GM12865 (cell line): ENCODE measurements at places on chromosomes 11 and 22.
A peak's percentile ranks its signal among the peaks of the same experiment; 100 is the strongest.

- DNase-seq, result no peak
Measured at GRCh38 chr11:79363861-79364378, 76.9 kb downstream of the TENM4 start.

DNA sequence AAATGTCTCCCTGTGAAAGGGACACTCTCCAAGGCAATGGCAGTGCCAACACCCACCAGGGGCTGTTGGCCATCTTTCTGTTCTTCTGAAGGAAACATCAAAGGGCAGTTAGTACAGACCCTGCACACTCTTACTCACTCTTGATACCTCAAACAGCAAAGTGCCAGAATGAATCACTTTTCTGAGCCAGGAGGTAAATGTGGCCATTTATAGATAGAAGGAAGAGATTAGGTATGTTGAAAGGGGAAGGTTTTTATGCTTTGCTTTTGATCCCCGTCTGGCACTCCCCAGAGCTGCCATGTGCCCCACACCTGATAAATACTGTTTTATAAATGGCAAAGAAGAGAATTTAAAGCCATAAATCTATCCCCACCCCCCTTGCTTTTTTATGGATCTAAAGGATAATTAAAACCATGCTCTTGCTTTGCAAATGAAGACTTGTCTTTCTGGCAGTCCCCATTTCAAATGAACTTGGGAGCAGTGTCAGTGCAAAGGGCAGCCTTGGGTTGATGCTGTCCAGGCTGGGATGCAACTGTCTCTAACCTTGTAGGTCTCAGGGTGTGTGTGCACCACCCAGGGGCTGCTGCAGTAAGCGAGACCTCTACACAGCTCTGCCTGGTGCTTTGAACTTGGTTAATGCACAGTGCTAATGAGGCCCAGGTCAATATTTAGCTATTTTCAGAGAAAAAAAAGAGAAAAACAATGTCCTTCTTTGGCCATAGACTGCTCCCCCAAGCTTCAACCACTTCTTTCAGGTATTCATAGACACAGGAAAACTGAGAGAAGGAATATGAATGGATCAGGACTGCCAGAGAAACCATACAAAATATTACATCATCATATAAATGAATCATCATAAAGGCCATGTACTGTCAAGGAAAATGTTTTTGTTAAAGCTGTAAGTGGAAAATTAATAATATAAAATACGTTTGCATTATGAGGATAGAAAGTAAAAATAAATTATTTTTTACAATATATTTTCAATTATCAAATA is 207.5 kb downstream of the ETS1 start:
- DNase-seq, result no peak

DNA sequence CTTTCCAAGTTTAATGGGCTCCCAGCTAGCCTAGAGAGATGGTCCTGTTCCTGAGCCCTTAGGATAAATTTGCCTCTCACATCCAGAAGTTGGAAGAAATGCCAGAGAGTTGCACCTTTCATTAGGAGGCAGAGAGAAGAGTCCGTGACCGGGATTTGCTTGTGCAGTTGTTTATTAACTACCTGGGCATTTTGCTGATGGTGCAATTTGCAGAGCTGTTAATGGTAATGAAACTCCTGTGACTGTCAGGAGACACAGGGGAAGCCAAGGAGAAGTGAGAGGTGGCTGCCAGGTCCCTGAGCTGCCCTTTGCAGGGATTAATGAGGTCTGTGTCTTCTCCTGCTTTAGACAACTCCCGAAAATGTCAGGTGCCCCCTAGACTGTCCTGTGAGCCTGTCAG is 69.1 kb upstream of the B3GAT1 start:
- no peak for DNase-seq

DNA sequence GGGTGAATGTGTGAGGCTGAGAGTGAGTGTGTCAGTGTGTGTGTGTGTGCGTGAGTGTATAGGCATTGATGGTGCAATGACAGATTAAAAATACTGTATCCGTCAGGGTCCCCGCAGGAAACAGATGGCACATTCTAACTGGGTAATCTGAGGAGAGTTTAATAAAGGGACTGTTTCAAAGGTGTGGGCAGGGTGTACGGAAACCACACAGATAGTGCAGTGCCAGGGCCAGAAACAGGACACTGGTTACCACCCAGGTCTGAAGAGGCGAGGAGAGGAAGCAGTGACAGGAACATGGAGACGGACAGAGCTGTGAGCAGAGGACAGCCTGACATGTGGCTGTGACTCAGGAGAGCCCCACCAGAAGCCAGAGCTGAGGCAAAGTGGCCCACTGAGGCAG is 16.5 kb downstream of the P2RX3 start:
- no peak for DNase-seq

GRCh38 chr11:11980200-11980599 is 28.2 kb downstream of the DKK3 start:
- no peak for DNase-seq

- DNase-seq, result no peak
Measured at GRCh38 chr11:70072861-70073755, 5.0 kb upstream of the ANO1 start.

DNA sequence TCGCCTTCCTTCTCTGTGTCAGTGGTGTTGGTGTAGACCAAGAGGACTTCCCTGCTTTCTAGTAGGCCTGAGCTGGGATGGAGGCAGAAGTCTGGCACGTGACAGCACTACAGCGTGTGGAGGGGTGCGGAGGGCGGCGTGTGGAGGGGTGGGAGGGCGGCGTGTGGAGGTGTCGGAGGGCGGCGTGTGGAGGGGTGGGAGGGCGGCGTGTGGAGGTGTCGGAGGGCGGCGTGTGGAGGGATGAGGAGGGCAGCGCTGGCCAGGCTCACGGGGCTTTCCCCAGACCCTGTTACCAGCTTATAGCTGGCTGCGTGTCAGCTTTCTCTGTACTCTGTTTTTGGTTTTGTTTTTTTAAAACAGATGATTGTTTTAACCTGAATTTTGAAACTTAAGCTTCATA is 45.7 kb upstream of the CTTN start:
- DNase-seq, result no peak

DNA sequence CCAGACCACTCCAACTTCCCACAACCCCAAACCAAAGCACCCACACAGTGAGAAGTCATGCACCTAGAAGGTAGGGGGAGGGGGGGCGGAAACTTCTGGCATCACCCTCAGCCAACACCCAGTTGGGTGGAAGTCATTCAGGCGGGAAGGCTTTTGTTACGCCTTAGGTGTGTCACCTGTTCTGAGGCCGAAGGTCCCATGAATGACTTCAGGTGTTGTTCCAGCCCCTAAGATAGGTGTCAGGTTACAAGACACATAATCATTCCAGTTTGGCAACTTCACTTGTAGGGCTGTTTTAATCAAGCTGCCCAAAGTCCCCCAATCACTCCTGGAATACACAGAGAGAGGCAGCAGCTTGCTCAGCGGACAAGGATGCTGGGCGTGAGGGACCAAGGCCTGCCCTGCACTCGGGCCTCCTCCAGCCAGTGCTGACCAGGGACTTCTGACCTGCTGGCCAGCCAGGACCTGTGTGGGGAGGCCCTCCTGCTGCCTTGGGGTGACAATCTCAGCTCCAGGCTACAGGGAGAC is at the start of gene TMPRSS4:
TMPRSS4 (plus strand) TSS at position 325 of the 528 bp plus-strand sequence. CDS start 225 bp downstream, outside the sequence.
- no peak for DNase-seq

DNA sequence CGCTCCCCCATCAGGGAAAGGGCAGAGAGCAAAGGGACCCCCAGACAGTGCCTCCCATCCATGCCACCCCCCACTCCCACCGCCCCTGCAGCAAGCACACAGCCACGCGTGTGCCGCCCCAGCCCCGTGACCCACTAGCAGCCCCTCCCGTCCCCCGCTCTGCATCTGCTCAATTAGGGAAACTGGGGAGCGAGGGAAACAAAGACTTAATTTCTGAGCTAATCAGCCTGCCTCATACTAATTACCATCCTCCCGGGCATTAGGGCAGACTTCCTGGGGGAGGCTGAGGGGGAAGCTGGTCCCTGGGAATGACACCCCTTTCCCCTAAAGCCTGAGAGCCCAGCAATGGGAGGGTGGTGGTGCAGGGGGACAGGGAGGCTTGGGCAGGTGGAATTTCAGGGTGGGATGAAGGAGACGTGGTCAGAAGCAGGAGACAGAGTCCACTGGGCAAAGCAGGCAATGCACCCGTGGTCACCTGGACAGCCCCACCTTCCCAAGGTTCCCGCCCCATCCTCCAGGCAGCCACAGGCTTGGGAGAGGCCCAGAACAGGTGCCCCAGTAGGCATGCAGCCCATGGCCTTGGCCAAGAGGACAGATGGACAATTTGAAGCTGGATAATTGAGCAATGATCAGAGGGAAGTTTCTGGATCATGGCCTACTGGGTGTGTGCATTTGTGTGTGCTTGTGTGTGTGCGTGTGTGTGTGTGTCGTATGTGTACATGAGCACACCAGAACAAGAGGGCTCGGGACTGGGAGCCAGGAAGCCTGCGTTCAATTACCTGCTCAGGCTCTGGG is 20.6 kb downstream of the ELFN2 start:
- no peak for DNase-seq

GRCh38 chr11:110859998-110860397 is 147.8 kb upstream of the ARHGAP20 start:
- DNase-seq, result no peak

- DNase-seq, result peak; percentile 63
Measured at GRCh38 chr22:22431271-22432220, 77.0 kb downstream of the ZNF280B start.

- no peak for DNase-seq
Measured at GRCh38 chr11:119809346-119809745, 80.3 kb upstream of the NECTIN1 start.

- DNase-seq, result no peak
Measured at GRCh38 chr11:124752471-124753102, 532 bp upstream of the VSIG2 start.

DNA sequence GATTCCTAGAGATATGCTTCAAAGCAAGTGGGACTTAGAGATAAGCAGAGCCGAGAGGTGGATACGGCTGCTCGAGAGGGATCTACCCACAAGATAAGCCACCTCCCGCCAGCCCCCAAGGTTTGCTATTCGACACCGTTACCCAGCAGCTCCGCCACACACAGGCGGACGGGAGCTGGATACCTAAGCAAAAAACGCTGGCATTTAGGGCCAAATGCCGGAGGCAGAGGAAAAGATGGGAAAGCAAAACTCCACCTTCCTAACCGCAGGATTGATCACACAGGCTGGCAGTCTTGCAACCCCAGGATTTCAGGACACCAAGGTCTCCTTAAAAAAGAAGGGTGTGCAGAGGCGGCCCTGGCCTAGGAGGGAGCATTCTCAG is 709 bp downstream of the FTH1 start:
- peak; percentile 45 for DNase-seq

GRCh38 chr22:22401381-22401780 is 107.2 kb downstream of the ZNF280B start:
- DNase-seq, result no peak

DNA sequence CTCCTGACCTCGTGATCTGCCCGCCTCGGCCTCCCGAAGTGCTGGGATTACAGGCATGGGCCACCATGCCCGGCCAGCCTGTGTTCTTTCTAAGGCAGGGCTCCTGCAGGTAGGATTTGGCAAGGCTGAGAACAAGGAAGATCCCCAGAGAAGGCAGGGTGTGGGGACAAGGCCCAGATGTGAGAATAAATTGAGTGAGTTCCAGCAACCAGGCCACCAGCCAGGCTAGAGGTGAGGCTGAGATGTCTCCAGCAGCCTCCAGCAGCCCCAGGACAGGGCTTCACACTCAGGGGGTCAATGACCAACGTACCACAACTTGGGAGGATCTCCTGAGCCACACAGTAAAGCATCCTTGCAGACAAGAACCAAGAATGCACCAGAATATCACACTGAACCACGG is 75.1 kb downstream of the BUD13 start:
- DNase-seq, result no peak

- no peak for DNase-seq
Measured at GRCh38 chr11:73236205-73236765, 18.2 kb downstream of the P2RY2 start.

- no peak for DNase-seq
Measured at GRCh38 chr11:63017306-63017974, 1.8 kb upstream of the SLC22A8 start.

DNA sequence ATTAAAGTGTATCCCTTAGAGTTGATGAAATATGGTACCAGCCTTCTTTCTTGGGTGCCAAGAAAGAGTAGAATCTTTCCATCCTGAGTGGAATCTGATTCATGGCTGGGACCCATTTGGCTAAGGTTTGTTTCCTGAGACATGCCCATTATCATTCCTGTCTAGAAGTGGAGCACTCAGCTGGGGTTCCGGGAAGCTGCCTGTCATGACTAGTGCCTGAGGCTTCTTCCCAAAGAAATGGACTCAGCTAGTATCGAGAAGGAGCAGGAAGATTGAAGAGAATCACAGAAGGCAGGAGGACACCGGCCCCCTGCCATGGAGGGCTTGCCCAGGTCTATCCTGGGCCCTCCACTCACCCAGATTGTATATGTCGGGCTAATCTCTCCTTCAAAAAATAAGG is 57.6 kb downstream of the KREMEN1 start:
- no peak for DNase-seq

- DNase-seq, result peak; percentile 43
Measured at GRCh38 chr22:36775586-36775963, 344 bp downstream of the IFT27 start.

DNA sequence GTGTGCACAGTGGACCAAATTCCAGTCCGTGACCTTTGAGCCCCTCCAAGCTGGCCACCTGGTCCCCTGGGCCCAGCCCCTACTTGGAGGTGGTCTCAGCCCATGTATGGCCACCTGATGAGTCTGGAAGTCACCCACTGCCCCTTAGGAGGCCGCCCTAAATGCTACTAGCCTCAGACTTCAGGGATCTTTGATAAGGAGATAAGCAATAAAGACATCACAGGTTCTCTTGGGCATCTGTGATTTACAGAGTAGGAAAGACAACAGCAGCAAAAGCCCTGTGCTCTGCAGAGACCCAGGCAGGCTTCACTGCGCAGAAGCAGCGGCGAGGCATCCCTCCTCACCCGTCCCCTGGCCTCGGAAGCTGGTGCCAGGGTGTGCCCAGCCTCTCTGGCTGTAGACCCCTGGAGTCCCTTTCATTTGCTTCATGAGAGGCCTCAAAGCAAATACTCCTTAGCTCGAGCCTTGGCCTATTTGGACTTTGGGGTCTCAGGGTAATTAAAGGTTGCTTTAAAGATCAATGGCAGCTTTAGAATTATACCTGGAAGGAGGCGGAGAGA is 360.1 kb downstream of the TBC1D22A start:
- DNase-seq, result no peak

GRCh38 chr22:37690901-37691504 is 4.9 kb downstream of the NOL12 start:
- no peak for DNase-seq

GRCh38 chr11:122235615-122236014 is 119.6 kb upstream of the BLID start:
- DNase-seq, result no peak
